ENCODE measurements at places on chromosomes 3 and 15. TPM values are rescaled to one million over a fixed set of nuclear protein-coding genes. Genes with fewer than 3 reads are reported as not detected.

Gene ITPKA
- total RNA-seq = 0.33 TPM

Gene ATP13A3
- total RNA-seq = 189 TPM

DNA sequence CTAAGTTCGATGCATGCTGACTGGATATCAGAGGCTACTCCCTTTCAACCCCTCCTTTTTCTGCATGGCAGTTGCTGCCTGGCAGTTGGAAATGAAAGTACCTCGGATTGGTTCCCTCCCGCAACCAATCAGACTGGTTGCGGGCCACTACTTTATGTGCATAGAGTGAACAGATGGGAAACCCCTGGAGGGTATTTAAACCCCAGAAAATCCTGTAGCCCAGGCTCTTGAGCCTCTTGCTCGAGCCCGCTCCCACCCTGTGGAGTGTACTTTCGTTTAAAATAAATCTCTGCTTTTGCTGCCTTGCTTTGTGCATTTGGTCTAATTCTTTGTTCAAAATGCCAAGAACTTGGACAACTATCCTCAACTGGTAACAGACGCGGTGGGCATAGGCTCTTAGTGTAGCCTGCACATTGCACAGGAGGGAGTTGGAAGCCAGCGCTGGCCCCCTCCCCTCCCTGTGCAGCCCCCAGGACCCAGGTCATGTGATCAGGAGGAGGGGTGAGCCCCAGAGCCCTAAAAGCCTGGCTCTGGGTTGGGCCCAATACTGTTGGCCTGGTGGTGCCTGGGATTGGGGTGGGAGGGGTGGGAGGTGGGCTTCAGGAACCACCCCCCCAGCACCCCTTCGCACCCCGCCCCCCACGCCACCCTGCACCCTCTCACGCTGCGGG lies 26.8 kb downstream of the RHCG start:
- H3K4me3 ChIP-seq = no peak overlapping the region
- DNase-seq = peak; percentile 45
- no peaks in the 10 kb centered on the region for H3K36me3 ChIP-seq

Gene XCR1
- total RNA-seq = 0.26 TPM

Gene EIF4E3
- 22.2 TPM for total RNA-seq

DNA sequence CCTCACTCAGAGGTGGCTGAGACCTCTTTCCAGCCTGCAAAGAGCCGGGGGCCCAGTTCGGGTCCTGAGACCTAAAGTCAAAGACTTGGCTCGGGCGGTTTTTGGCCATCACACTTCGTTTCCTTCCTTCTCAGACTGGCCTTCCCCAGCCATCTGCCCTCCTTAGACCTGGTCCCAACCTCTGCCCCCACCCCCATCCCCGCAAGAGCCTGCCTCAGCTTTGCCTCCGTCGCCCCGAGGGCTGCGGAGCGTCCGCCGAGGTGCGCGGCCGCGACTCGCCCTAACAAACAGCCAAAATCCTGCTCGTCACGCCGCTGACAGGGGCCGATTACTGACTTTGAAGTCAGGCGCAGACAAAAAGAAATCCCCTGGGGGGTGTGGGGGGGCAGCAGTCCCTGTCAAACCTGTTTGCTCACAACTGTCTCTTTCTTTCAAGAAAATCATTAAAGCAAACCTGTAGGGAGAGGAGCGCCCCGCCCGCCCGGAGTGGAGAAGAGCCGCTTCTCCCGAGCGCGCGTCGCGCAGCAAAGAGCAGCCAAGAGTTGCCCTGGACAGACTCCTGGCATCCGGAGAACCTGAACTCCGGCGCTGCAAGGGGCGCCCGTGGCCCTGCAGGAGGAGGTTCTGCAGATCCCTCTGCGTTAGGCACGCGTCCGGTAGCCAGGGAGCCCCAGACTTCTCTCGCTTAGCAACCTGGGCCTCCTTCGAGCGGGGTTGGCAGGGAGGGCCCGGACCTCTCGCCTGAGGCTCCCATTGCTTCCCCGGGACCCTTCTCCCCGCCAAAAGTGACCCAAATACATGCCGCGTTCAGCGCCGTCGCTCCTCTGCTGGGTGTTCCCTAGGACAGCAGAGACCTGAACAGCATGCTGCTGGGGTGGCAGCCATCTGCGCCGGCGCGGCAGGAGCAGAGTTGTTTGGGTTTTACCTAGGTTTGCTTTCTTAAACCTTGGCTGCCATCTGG lies 4.5 kb downstream of the SOX14 start:
- no peaks in the 10 kb centered on the region for H3K36me3 ChIP-seq
- H3K4me3 ChIP-seq = no peak overlapping the region
- DNase-seq = no peak
- peaks cover 2% of the 10 kb centered on the region for H3K27me3 ChIP-seq

DNA sequence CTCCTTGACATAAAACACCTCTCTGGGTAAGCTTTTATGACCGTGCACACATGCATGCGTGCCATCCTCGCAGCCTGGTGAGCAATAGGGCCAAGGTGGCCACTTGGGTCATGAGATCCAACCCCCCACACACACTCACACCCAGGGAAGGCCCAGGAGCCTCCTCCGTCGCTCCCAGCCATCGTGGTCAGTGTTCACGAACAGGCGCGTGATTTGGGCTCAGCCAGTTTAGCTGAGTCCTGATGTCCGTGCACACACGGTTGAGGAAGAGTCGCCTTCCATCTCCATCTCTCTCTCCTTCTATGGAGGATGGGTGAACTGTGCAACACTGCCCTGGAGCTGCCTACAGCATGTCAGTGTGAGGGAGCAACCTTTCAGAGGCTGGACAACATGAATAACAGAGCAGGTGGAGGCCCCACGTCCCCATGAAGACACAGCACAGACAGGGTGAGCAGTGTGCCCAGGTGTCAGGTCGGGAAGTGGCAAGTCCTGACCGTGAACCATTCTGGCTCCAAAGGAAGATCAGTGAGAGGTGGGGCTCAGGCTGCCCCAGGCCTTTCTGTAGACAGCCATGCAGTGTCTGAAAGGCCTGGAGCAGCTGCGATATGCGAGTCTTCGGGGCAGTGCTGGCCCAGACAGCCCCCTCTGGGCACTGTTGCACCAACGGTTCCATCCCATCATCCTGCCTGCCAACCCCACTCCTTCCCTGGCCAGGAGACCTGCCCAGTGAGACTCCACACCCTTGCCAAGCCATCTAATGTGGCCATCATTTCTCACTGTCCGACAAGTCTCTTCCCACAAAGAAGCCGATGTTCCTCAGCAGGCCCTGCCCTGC lies 253.4 kb downstream of the OCA2 start:
- H3K4me1 ChIP-seq = no peaks in the 10 kb centered on the region
- H3K4me3 ChIP-seq = no peak overlapping the region
- DNase-seq = no peak
- H3K27me3 ChIP-seq = no peaks in the 10 kb centered on the region

- no peak overlapping the region for H3K27ac ChIP-seq
- no peaks in the 10 kb centered on the region for H3K27me3 ChIP-seq
- H3K4me1 ChIP-seq = no peaks in the 10 kb centered on the region
- no peak for DNase-seq
Measured at GRCh38 chr15:79339588-79340314, 28.8 kb downstream of the TMED3 start.

DNA sequence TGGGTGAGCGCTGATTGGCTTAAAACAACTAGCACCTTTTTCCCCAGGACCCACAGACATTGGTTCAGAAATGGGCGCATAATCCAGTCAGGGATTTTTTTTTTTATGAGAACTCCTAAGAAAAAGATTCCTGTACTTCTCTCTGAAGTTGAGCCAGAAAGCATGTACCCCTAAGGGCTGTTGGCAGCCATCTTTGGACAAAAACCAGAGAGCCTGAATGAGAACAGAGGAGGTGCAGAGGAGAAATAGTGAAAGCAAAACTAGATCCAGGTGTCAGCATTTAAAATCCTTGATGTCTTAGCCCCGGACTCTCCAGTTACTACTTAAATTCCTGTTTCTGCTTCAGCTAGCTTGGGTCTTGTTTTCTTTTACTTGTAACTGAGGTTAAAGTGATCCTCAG lies 1.9 kb upstream of the SLC27A2 start:
- no peak for DNase-seq
- no peaks in the 10 kb centered on the region for H3K27me3 ChIP-seq
- no peak overlapping the region for H3K27ac ChIP-seq
- H3K4me3 ChIP-seq = no peak overlapping the region
- H3K36me3 ChIP-seq = no peaks in the 10 kb centered on the region
- no peaks in the 10 kb centered on the region for H3K4me1 ChIP-seq

DNA sequence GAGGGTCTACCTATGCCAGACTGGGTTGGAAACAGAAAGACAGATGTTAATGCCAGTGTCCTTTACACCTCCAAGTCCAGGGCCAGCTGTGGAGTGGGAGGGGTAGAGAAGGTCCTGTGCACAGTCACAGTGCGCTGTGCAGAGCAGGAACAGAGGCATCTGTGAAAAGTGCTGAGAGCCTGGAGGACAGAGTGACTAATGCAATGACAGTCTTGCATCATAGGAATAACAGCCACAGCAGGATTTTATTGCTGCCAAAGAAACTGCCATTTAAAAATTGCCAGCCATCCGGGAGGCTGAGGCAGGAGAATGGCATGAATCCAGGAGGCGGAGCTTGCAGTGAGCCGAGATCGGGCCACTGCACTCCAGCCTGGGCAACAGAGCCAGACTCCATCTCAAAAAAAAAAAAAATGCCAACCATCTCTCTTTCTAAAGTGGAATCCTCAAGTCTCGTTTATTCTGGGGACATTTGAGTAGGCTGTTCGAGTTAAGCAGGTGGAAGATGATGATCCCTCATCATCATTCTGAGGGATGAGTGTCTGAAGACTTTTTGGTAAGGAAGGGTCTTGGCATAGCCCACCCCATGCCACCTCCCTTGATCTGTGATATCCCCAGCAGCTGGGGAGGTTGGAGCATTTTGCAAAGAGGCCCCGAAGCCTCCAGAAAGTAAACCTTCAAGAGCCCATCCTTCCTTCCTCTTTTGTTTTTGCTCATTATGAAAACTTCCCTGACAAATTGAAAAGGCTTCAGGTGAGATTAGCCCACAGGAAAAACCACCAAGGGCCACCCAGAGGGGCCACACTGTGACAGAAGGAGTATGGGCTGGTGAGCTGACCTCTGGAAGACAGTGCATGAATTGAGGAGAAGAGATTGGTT lies 7.7 kb downstream of the CCR2 start:
- H3K4me3 ChIP-seq = no peak overlapping the region
- H3K36me3 ChIP-seq = no peaks in the 10 kb centered on the region

- no peak overlapping the region for H3K4me3 ChIP-seq
- H3K36me3 ChIP-seq = no peaks in the 10 kb centered on the region
- no peaks in the 10 kb centered on the region for H3K4me1 ChIP-seq
- no peak overlapping the region for H3K27ac ChIP-seq
Measured at GRCh38 chr3:79461129-79461792, 306.5 kb downstream of the ROBO1 start.

- no peak overlapping the region for H3K4me3 ChIP-seq
- no peaks in the 10 kb centered on the region for H3K4me1 ChIP-seq
- no peak overlapping the region for H3K27ac ChIP-seq
- H3K36me3 ChIP-seq = no peaks in the 10 kb centered on the region
Measured at GRCh38 chr15:84001655-84002054, 233.9 kb upstream of the GOLGA6L4 start.

GRCh38 chr3:119745942-119746341 lies 36.0 kb upstream of the NR1I2 start:
- no peak overlapping the region for H3K4me3 ChIP-seq
- H3K27ac ChIP-seq = no peak overlapping the region
- peaks cover 2% of the 10 kb centered on the region for H3K36me3 ChIP-seq
- H3K4me1 ChIP-seq = no peaks in the 10 kb centered on the region

DNA sequence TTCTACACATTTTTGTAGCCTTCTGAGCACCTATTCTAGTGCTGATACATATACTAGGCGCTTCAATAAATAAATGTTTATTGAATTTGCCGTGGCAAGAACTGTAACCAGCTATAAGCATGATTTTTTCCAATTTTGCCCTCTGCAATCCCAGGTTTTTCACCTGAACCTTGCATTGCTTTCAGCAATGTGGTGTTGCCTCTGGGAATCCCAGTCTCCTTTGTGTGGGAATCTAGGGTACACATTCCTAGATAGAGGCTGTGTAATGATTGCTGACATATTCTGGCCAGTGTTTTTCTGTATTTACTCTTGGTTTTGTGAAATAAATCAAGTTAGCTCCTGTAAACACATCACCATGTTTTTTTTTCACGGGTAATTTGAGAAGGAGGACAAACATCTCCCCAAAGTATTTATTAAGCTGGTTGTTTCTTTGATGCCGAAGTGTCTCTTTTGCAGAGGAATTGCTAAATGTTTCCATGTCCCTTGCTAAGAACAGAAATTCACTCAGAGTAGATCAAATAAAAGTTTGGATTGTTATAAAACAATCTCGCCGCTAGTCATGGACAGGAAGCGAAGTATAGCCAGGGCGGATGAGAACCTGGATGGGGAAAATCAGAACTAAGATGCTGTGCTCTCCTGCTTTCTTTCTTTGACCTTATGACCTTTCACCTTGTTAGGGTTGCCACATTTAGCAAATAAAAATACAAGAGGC lies 1.2 kb downstream of the CFAP91 start:
- no peak overlapping the region for H3K4me3 ChIP-seq
- no peaks in the 10 kb centered on the region for H3K4me1 ChIP-seq
- H3K27me3 ChIP-seq = no peaks in the 10 kb centered on the region
- DNase-seq = no peak

DNA sequence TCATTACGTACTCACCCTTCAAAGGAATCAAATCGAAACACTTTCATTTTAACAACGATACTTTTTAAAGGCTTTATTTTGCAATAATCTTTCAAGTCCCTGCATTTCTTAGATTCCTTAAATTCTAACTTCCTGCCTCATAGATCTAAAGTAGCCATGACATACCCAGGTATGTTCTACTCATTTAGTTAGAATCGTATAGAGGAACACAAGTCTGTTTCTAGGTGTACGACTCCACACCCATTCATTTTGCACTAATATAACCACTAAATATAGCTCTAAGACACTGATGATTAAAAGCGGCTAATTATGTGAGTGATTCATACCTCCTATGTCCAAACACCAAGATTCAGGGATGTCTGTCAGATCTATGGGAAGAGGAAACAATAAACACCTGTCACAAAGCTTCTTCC lies 1.3 kb downstream of the ATP13A3 start:
- peak overlapping the region; percentile 80 for H3K27ac ChIP-seq
- H3K4me1 ChIP-seq = no peaks in the 10 kb centered on the region
- DNase-seq = no peak
- no peaks in the 10 kb centered on the region for H3K36me3 ChIP-seq

- peak overlapping the region; percentile 45 for H3K4me3 ChIP-seq
- H3K27ac ChIP-seq = no peak overlapping the region
- DNase-seq = peak; percentile 84
- H3K36me3 ChIP-seq = no peaks in the 10 kb centered on the region
- no peaks in the 10 kb centered on the region for H3K27me3 ChIP-seq
Measured at GRCh38 chr3:14124223-14124614, 451 bp downstream of the CHCHD4 start.

Gene TRH
- total RNA-seq = not detected

- H3K36me3 ChIP-seq = no peaks in the 10 kb centered on the region
- peak overlapping the region; percentile 63 for H3K27ac ChIP-seq
- H3K4me3 ChIP-seq = no peak overlapping the region
- DNase-seq = no peak
Measured at GRCh38 chr3:152199102-152199840, 69.5 kb upstream of the MBNL1 start.

DNA sequence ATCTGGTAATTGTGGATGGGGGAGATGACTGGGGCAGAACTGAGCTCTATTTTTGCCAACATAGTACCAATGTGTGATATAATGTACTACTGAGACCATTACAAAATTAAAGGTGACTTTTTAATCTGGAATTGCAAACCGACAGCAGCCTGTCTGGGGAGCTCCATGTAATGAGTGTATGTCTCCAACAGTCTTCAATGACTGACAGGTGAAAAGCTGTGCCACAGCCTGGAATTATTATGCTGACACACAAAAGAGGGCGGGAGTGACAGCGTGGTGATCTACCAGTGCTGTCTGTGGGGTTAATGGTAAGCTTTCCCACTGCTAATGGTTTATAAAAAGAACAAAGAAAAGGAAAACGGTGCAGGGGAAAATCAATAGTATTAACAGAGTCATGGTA lies 143.4 kb downstream of the CLSTN2 start:
- no peak overlapping the region for H3K27ac ChIP-seq
- H3K36me3 ChIP-seq = no peaks in the 10 kb centered on the region
- no peaks in the 10 kb centered on the region for H3K27me3 ChIP-seq
- no peaks in the 10 kb centered on the region for H3K4me1 ChIP-seq
- H3K4me3 ChIP-seq = no peak overlapping the region

Gene ANKRD34C
- 0.42 TPM for total RNA-seq
